LHCN-M2 (cell line): ENCODE measurements at places on chromosomes 13 and 19.

DNA sequence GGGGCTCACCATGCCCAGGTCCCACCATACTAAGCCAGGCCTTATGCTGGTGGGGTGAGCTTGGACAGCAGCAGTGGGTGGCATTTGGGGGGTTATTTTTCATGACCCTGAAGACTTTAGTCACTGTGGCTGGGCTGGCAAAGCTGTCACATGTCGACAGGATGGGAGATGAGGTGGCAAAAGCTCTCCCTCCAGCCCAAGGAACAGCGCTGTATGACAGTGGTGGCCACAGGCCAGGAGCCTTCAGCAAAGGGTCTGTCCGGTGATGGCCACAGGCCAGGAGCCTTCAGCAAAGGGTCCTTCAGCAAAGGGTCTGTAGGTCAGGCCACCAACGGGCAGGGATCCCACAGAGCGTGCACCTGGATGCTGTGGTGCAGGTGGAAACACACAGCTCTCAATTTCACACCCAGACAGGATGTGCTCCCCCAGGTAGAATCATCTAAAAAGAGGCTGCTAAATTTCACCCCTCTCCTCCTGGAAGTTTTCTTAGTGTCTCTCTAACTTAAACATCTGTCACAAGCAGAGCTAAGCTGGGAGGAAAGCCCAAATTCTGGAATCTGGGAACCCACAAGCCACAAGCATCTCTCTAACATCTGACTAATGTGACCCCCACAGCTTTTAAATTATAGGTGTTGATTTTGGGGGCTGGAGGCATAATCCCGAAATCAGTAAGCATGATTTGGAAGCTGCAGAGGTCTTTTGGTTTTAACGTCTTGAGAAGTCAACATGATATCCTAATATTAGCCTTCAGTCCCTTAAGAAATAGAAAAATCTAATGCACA is 23.0 kb downstream of the COL4A1 start:
- peak; percentile 28 for DNase-seq

- DNase-seq = no peak
Measured at GRCh38 chr13:108352599-108352998, 83.1 kb downstream of the TNFSF13B start.

DNA sequence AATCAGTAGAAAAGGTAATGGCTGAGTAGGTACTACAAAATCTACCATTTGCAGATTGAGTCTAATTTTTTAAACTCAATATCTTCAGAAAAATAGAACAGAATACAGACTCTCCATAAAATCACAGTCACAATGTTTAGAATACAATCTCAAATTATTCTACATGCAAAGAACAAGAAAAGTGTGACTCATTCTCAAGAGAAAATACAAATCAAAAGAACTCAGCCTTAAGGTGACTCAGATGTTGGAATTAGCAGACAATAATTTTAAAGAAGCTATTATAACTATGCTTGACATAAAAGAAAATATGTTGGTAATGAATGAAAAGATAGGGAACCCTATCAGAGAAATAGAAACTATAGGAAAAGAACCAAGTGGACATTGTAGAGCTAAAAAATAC is 78.9 kb downstream of the RXFP2 start:
- peak; percentile 17 for DNase-seq

DNA sequence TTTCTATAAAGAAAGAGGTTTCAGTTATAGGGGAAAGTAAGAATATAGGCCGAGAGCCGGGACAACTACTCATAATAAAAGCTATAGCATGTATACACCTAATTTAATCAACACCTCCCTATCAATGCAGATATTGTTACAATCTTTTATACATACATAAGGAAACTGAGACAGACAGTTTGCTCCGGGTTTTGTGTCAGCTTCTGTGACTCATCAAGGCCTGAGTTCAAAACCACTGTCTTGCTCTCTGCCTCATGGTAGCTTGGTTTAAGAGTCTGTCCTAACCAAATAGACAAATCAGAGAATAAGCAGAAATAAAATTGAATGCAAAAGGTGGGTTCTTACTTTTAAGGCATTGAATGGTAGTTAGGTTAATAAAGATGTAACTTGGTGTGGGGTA is 222.9 kb downstream of the GGACT start:
- no peak for DNase-seq

DNA sequence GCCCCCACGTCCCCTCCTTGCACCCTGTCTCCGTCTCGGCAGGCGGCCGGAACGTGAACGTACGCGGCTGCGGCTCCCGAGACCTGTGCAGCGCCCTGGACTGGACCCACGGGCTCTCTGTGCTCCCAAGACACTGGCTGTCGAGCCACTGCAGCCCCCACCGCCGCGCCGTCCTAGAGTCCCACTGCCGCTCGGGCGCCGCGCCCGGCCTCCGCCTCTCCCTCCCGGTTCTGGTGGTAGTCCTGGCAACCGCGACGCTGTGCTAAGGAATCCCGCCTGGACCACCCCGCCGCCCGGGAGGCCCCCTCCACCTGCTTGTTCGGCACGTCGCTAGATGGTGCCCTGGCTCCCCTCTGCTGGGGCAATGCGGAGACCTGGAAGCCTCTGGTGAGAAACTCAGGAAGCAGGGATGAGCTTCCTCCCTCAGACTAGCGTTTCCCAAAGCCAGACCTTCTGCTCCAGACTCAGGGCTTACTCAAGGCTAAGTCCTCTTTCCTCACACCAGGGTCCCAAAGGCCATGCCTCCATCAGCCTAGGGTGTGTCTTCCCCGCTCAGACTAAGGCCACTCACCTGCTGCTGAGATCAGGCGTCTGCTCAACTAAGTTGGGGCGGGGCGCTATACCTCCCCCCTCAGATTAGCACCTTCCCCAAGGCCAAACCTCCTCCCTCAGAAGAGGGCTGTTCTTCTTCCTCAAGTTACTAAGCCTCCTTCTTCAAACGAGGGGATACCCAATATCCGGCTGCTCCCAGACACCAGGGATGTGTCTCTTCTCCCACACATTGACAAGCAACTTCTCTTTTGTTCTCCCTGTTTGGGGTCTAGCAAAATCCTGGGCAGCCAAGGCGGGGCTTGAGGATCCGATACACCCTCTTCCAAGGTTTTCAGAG is 16.1 kb upstream of the IRGC start:
- DNase-seq = no peak

GRCh38 chr13:105442949-105443699 is 1092.3 kb downstream of the EFNB2 start:
- DNase-seq = peak; percentile 98
